CD14-positive monocyte (primary cell): ENCODE measurements at places on chromosomes 16 and 17.

DNA sequence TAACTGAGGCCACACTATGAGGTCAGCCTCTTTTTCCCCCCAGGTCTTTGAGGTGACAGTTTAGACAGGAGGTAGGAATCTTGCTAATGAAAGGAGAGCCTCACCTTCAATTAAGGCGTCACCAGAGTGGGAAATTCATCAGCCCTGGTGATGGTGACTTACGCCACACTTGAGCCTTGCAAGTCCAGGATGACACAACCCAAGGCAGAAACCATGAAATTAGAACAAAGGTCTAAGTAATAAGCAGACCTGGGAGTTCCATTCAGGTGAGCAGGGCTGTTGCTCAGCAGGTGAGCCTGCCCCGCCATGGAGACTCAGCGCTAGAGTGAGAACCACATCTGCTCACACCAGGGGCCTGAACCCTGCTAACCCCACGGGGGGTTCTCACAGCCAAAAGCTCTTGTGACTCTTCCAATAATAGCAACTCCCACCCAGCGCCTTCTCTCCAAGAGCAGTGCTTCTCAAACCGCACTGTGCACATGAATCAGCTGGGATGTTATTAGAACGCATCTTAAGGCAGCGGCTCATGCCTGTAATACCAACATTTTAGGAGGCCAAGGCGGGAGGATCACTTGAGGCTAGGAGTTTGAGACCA lies 28.7 kb upstream of the KIFC3 start:
- no peak for DNase-seq

- DNase-seq = no peak
Measured at GRCh38 chr17:19316761-19317358, 45.7 kb downstream of the B9D1 start.

DNA sequence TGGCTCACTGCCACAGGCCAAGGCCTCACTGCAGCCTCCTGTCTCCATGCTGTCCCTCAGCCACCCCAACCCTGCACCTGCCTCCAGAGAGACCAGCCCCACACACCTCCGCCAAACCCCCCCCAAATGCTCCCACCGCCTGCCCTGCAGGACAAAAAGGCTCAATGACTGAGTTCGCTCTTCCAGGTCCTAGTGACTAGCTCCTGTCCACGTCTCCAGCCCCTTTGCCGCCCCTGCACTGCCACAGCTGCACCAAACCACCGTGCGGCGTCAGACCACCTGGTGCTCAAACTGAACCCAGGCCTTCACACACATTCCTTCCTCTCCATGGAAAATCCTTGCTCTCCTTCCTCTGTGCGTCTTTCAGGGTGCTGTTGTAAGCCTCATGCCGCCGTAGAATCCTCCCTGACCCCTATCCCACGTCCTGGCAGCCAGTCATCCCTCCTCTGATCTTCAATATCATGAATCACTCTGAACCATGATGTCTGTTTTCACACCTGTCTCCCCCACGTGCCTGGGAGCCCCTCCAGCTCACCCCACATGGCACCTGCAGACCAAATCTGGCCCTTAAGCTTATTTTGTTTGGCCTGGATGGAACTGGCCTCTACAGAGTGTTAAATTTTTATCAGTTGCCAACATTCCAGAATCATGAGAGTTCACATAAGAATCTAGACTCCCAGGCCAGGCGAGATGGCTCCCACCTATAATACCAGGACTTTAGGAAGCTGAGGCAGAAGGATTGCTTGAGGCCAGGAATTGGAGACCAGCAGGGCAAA lies 4.3 kb upstream of the GSG1L start:
- DNase-seq = no peak

DNA sequence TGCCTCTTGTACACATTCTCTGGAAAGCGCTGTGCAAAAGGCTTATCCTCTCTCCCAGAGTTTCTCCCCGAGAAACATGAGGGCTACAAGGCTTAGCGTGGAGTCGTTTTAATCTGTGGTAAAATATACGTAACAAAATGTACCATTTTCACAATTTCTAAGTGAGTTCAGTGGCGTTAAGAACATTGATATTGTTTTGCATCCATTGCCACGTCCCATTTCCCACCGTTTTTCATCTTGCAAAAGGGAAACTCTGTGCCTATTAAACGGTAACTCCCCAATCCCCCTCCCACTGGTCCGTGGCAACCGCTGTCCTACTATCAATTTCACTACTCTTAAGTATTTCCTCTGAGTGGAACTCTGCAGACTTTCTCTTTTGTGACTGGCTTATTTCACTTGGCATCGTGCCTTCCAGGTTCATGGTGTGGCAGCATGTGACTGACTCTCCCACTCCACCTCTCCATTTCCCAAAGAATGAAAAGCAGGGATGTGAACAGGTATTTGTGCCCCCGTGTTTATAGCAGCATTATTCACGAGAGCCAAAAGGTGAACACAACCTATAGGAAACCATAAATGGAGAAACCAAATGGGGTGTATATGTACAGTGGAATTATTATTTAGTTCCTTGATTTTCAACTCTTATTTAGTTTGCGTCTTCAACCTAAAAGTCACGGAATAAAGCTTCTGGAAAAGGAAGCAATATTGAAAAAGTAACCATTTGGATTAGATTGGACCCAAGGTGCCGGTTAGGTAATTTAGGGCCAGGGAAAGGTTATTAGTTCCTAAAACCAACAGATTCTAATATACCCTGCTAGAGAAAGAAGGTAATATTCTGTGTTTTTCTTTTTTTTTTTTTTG lies 1.1 kb upstream of the USP32 start:
- DNase-seq = no peak

GRCh38 chr16:65760874-65761273 lies 605.6 kb upstream of the CDH5 start:
- DNase-seq = no peak

GRCh38 chr17:61475726-61476125 lies 23.5 kb downstream of the TBX4 start:
- no peak for DNase-seq

DNA sequence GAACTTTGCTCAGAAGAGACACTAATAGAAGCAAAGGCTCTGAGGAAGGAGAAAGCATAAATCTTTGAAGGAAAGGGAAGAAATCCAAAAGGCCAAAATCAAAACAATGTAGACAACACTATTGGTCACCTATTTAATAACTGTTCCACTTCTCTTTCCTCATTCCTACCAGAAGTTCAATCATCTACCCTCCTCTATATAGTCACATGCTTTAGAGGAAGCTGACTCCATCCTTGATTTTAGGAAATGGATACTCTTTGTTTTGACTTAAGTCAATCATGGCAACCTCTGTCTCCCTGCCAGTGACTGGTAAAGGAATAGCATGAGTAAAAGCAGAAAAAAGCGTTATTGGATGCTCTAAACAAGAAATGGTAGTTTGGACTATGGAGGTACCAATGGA lies 7.3 kb downstream of the BRIP1 start:
- no peak for DNase-seq

DNA sequence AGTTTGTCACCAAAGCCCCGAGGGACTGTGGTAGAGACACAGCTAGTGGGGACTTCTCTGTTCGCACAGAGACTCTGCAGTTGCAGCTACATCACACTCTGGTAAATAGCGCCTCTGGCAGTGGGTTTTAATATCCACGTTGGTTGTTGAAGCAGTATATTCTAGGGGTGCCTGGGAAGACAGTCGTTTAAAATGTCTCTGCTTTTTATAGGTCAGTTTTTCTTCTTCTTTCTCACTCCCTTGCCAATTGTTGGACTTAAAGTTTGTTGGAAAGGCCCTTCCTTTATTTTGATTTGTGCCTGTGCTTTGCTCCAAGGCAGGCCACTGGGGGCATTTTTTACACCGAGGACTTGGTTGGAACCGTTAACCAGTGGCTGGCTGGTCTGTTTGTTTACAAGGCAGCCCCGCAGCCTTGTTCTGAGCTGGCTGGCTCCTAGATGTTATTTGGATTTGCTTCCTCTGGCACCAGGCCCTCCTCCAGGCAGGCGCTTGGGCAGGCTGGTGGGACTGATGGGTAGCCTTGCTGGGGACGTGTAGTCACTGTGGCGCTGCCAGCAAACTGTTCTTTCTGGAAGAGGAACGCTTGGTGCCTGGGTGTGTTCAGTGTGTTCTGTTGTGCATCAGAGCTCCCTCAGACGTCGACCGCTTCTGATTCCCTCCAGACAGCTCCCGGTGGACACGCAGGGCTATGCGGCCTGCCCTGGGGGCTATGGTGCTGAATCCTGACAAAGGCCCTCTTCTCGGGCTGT lies 218.2 kb upstream of the CHMP6 start:
- no peak for DNase-seq

DNA sequence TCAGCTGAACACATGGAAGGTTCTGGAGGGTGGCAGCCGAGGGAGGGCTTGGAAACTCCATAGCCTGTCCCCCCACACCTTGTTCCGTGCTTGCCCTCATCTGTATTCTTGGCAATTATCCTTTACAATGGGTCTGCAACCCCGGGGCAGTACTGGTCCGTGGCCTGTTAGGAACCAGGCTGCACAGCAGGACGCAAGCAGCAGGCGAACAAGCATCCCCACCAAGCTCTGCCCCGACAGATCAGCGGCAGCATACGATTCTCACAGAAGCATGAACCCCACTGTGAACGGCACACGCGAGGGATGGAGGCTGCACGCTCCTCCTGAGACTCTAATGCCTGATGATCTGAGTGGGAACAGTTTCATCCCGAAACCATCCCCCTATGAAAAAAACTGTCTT lies 6.2 kb downstream of the WDR45B start:
- DNase-seq = no peak

GRCh38 chr17:71472809-71473789 lies 647.7 kb upstream of the SOX9 start:
- DNase-seq = no peak

GRCh38 chr17:79298799-79299198 lies 224.2 kb downstream of the ENGASE start:
- no peak for DNase-seq

GRCh38 chr16:26475596-26475995 lies 591.1 kb upstream of the C16orf82 start:
- DNase-seq = no peak

DNA sequence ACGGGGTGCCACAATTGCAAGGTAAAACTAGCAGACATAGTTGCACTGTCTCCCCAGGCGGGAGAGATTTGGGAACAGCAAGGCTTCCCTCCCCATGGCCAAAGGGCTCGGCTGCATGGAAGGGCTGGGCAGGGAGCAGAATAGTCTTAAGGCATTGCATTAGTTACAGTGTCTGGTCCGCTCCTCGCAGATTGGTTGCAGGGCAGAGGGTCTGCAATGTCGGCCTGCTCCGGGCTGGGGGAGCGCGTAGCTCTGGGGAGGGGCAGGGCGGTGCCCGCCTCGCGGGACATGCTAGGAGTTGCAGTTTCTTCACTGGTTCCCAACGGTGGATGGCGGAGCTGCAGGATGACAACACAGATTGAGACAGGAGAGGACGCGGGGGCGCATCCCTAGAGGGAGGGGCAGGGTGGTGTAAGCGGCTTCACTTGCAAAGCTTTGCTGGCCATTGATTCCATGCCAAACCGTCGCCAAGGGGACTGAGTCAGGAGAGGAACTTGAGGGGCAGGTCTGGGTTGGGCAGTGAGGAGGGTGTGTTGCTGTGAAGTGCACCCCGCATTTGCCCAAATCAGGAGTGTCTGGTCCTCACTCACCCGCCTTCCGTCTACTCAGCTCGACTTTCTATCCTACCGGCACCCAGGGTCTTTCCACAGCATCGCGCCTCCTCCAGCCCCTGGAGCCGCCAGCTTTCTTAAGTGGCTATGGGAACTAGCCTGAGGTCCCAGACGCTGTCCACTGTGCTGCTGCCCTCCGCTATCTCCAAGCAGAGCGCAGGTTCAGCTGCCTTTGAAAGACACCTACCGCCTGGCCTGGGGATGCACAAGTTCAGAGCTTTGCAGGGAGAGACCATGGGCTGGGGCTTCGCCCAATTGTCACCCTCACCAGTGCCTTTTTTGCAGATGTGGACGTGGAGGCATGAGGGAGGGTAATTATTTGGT lies 1748.9 kb downstream of the TP53TG3F start:
- DNase-seq = no peak

DNA sequence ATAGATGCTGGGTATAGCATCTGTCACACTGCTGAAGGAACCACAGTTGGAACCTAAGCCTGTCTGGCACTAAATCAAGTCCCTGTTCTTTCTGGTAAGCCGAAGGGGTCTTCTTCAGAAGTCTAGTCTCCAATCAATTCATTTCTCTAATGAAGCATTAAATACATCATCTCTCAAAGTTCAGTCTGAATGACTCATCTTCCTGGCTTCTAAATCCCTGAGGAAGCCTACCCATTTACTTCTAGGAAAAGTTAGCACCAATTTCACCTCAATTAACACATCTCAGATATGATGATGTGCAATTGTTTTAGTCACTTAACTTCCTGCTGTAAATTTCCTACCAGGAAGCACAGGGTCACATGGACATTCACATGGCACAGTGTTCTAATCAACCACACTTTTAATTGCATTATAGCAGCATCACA lies 49.9 kb downstream of the TEX14 start:
- no peak for DNase-seq

DNA sequence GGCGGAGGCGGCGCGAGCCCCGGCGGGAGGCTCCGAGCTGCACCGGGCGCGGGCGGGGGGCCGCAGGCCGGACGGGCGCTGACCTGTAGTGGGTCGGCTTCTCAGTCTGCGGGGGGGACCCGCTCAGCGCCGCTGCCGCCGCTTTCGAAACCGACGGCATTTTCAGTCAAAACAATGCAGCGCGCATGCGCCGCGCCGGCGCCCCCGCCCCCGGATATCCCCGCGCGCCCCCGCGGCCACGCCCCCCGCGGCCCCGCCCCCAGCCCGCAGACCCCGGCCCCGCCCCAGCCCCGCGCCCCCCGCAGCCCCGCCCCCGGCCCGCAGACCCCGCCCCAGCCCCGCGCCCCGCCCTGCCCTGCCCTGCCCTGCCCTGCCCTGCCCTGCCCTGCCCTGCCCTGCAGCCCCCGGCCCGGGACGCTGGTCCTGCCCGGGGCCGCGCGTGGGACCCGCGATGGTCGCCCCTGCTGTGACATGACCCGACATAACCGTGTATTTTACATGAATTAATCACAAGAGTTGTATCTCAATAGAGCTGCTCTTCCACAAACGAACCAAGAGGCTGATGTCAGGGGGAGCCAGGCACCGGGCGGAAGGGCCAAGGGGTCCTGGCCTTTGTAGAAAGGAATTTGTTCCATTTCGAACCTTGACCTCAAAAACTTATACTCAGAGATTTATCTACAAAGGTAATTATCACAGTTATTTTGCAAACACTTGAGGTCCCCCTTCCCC lies at the start of gene UNKL:
Gene UNKL (minus strand): TSS at position 173 of the 729 bp plus-strand sequence. CDS start 13 bp downstream, at position 160.
- DNase-seq = peak; percentile 74

- DNase-seq = no peak
Measured at GRCh38 chr16:77467821-77468335, 33.0 kb upstream of the ADAMTS18 start.

GRCh38 chr16:67246756-67247191 lies 507 bp downstream of the FHOD1 start:
- DNase-seq = no peak
